ENCODE measurements at places on chromosomes 7 and 10.

DNA sequence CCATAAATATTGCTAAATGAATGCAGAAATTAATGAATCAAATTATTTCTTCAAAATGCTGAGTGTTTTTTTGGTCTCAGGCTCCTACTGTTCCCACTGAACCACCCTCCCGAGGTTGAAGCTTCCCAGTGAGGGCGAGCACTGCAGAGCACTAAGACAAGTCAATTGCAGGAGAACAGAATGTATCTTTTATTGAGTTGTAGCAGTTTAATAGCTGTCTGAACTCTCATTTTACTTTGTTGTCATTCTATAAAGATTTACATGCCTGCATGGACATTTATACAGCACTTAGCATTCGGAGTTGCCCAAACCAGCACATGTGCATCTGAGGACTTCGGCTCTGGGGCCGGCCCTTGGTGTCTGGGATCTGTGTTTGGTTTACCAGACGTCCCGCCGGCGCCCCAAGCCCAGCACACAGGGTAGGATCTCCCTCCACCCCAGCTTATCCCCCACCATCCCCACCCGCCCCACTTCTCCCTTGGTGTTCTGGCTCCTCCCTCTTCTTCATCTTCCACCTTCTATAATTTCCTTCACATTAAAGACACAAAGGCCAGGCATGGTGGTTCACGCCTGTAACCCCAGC lies 211.0 kb upstream of the SH2B2 start:
- peaks cover 2% of the 10 kb centered on the region for H3K4me1 ChIP-seq
- H3K27ac ChIP-seq, result no peak overlapping the region
- no peaks in the 10 kb centered on the region for H3K27me3 ChIP-seq
- no peak for DNase-seq
- no peak overlapping the region for H3K4me3 ChIP-seq
- H3K36me3 ChIP-seq, result peaks cover 19% of the 10 kb centered on the region

DNA sequence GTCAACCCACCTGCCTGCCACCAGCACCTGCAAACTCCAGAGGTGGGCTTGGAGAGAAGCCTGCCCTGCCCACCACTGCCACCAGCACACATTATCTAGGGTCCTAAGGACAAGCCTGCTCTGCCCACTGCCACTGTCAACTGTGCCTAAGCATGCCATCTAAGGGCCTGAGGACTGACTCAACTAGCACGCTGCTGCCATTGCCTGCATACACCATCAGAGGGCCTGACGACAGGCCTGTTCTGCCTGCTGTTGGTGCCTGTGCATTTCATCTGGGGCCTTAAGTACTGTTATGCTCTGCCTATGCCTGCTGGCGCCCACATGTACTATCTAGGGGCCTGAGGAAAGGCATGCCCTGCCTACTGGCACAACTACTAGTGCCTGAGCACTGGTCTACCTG lies 27.0 kb upstream of the LRRD1 start:
- no peak for DNase-seq
- H3K27me3 ChIP-seq, result no peaks in the 10 kb centered on the region
- H3K4me3 ChIP-seq, result no peak overlapping the region

DNA sequence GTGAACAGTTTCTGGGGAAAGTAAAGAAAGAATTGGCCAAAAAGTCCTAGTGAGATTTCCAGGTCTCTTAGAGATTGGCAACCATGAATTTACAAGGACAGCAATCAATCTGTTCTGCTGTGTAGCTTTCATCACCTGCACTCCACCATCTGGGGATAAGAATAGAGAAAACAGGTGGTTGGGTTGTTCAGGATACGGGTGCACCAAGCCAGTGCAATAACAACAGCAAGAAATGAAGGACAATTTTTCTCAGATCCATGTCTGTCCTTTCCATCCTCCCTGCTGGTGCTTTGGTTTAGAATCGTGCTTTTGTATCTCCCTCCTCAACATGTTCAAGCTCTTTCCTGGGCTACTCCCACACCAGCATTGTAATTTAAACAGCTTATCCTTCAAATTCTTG lies 787.7 kb downstream of the GRID1 start:
- no peaks in the 10 kb centered on the region for H3K36me3 ChIP-seq
- DNase-seq, result no peak
- H3K4me3 ChIP-seq, result no peak overlapping the region
- no peaks in the 10 kb centered on the region for H3K4me1 ChIP-seq

GRCh38 chr10:132578287-132578951 lies 40.8 kb downstream of the INPP5A start:
- peaks cover 49% of the 10 kb centered on the region for H3K4me1 ChIP-seq
- H3K36me3 ChIP-seq, result peaks cover 14% of the 10 kb centered on the region
- no peak overlapping the region for H3K4me3 ChIP-seq
- H3K27me3 ChIP-seq, result no peaks in the 10 kb centered on the region

GRCh38 chr7:25482631-25483030 lies 254.3 kb upstream of the NPVF start:
- no peak for DNase-seq
- H3K36me3 ChIP-seq, result no peaks in the 10 kb centered on the region
- H3K27me3 ChIP-seq, result peaks cover 17% of the 10 kb centered on the region

DNA sequence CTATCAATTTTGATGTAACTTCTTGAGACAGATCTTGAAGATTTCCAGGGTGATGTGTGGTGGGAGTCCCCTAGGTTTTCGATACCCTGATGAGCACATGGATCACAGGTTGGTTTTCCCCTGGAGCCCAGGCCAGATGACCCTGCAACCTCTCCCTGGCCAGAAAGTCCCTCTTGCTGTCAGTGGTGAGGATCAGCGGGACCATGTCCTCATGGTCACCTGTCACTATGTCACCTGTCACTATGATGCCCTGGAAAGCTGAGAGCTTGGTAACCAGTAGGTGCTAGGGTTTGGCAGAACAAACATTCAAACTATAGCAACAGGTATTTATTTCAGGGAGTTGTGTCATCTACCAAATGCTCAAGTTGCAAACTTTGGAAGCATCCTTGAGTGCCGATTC lies 197.9 kb downstream of the ARHGAP12 start:
- DNase-seq, result no peak
- H3K36me3 ChIP-seq, result no peaks in the 10 kb centered on the region
- no peak overlapping the region for H3K27ac ChIP-seq
- no peak overlapping the region for H3K4me3 ChIP-seq
- H3K27me3 ChIP-seq, result peaks cover 3% of the 10 kb centered on the region

- no peaks in the 10 kb centered on the region for H3K4me1 ChIP-seq
- H3K27ac ChIP-seq, result no peak overlapping the region
- H3K27me3 ChIP-seq, result no peaks in the 10 kb centered on the region
- H3K36me3 ChIP-seq, result no peaks in the 10 kb centered on the region
These were observed 639.2 kb upstream of the POT1 start for GRCh38 chr7:125568799-125569198.

GRCh38 chr7:115332691-115333090 lies 410.8 kb downstream of the MDFIC start:
- DNase-seq, result no peak
- no peaks in the 10 kb centered on the region for H3K27me3 ChIP-seq
- H3K4me3 ChIP-seq, result no peak overlapping the region
- no peaks in the 10 kb centered on the region for H3K4me1 ChIP-seq
